Immature natural killer cell (primary cell): ENCODE measurements at places on chromosomes 4 and X.

DNA sequence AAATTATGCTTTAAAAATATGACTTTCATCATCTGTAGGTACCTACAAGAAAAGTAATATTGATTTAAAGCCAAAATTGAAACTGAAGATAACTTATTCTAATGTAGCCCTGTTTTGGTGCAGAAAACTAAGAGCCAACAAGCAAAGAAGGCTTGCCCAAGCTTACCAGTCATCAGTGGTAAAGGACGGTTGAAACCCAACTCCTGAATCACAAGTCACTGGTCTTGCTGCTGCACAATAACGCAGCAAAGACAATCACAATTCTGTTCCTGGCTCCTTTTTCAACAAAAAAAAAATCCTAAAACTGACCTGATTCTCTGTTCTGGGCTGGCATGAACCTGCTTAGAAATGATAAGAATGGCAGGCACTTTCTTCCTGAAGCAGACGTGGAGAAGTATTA, 34.5 kb downstream of the WDFY3 start:
- no peak for DNase-seq

DNA sequence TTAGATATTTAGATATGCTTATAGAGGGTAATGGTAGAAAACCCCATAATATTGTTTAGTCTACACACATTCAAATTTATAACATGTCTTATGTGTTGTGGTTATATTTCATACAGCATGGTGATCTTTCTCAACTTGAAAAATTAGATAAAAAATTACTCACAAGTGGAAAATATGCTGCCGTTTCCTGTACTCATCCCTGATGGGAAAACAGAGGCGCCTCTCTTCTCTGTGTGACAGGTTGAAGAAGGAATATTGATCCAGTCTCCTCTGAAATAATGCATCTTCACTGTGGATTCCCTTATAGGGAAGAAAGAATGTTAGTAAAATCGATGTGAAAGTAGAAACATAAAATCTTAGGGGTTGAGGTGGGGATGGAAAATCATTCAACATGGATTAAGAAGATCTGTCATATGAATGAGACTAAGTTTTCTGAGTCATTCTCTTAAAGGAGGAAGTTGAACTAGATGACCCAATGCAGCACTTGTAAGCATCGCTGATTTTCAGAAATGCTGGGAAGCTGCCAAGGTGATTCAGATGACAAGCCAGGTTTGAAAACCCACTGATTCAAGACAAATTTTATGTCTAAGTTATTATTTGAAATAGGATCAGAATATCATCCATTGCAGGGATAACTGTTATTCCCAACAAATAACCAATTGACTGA, 70.7 kb downstream of the ANKRD50 start:
- no peak for DNase-seq

DNA sequence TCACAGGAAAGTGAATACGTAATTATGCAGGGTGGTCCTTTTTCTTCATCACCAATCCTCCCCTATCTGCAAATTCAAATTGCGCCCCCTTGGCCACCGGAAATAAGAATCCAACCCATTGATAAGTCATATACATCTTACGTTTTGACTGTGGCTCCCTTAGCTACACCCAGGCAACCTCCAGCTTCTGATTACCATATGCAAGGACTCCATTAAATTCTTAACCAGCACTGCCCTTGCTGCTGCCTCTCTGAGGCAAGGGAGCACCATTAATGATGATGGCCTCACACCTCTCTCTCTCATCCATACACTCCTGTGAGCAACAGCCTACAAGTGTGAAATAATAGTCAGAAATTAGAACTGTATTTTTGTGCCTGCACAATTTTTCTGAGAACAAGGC, 106.0 kb upstream of the NOCT start:
- no peak for DNase-seq

GRCh38 chr4:26206339-26206738, 114.5 kb upstream of the RBPJ start:
- no peak for DNase-seq

- DNase-seq = no peak
Measured at GRCh38 chr4:38209654-38210053, 249.5 kb downstream of the PTTG2 start.

DNA sequence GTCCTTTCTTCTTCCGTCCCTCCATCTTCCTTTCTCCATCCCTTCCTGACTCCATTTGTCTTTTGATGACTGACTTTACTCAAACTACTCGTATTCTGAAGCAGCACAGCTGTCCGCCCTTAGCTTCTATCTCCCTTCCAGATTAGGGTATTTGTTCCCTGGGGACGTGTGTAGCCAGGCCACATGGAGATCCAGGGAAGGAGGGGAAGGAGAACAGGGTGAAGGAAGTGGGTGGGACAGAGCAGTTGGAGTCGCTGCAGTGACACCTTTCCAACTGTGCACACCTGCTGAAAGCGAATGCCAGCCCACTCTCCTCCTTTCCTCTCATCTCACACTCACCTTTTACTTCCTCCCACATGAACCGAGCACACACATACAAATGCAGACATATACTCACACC, 323.8 kb downstream of the DCTD start:
- DNase-seq = no peak

DNA sequence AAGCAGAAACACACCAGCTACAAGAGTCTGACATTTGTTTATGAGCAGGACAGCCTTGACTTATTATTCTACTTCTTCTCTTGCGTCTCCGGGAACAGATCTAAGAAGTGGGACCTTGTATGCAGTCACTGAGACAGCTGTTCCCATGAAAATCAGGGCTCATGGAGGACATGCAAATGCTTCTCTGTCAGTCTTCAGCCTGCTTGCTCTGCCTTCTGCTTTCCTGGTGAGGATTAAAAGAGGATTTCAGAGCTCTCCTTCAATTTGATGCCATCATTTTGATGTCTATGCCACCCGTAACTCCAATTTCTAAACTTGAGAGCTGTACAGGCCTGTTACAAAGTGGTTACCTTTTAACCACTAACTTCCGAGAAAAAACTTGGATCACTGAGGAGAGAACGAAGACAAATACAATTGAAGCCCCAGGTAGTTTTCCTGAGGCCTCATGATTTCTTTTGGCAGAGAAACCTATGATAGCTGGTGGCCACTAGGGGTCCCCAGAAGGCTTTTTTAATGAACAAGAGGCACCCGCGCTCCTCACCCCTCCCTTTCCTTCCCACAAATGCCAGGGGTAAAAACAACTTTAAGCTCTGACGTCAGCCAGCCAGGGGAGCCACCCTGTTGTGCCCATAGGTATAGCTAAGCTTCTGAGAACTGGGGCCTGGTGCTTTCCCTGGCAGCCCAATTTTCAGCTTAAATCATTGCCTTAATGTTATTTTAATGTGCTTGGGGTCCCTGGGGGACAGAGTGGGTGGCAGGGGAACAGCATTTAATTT, 97.0 kb downstream of the DDIT4L start:
- DNase-seq = peak; percentile 85

GRCh38 chr4:107183155-107183774, 147.2 kb upstream of the DKK2 start:
- no peak for DNase-seq

GRCh38 chr4:32106767-32107166, 1386.6 kb downstream of the PCDH7 start:
- DNase-seq = no peak

DNA sequence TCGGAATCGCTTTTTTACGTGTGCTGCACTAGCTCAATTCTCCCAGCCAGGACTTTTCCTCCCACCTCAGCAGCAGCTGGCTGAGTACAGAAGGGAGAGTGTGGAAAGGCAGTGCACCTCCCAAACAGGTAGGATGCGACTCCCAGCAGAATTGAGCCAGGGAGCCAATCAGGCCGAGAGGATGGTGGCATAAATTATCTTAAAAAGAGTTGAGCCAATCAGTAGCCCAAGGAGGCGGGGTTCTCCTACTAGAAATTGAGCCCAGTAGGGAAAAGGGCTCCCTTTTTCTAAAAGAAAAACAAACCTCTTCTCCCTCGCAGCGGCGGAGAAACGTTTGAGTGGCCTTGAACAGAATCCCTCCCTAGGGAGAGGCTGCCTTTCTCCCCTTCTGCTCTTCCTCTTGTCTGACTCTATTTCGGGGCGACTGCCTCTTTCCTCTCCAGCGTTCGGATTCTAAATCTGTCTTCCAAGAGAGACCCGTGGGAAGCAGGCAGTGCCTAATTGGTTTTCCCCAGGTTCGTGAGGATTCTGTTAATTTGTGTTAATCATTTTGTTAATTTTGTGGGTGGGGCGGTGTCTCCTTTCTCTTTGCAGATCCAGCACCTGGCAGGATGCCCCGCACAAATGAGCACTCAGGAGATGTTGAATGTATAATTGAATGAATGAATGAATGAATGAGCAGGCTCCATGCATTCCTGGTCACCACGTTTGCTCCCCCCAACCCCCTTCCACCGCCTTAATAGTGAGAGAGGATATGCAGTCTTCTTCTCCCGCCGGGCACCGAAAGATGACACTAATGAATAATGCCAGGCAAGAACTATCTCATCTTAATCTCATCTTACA, at the start of gene GABRG1:
Gene GABRG1 (minus strand): TSS at position 142 of the 843 bp plus-strand sequence. CDS start 141 bp downstream, at position 1.
- DNase-seq = no peak

DNA sequence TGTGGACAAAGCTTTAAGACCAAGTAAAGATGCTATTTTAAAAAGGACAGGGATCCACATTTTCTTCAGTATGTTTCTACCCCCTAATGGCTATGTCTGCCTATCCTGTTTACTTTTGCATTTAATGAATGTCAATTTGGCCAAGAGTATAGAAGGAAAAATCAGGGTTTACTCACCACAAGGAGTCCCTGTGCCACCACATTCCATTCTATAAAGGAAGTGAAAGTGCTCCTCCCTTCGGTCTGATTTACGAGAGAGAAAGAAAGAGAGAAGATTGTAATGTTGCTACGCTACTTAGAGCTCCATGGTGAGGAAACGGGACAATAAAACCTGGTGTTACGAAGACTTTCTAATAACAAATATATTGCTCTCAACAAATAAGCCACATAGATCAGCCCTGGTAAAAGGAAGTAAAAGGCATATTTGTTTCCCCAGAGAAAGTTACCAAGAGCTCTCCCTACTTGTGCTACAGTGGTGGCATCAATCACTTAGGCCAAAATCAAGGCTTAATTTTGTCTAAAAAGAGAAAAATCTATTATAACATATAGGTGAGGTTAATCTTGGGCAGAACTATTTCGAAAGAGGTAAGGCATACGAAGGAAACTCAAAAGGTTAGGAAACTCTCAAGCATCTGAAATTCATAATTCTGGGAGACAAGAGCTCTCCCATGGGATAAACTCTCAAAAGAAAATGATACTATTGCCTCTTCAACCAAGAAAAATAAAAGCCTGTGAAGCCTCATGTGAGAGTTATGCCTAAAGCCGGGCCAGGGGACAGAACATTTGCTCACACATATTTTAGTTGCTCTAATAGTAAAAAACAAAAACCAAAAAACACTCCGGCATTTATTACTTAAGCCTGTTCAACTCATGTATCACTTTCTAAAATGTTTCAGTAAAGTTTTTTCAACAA, 29.5 kb downstream of the TAPT1 start:
- DNase-seq = no peak

DNA sequence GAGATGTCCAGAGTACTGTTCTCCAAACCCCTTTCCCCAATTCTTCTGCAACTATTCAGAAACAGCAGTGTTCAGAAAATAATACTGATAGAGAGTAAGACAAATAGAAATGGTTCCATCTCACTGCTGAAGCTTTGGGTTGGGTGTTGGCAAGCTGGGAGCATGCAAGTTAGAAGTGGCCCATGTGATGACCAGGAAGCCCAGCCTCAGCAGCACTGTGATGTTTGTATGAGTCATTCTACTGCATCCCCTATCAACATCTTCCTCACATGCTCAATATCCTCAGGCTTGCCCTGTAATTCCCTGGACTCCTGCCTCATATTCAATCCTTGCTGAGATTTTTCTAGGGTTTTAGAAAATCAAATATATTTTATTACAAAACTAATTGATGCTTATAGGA, 96.5 kb downstream of the CHRDL1 start:
- DNase-seq = no peak

GRCh38 chrX:15143050-15143824, 126.6 kb downstream of the ASB9 start:
- peak; percentile 11 for DNase-seq

GRCh38 chrX:31546126-31546525, 474.3 kb upstream of the FTHL17 start:
- DNase-seq = no peak

GRCh38 chrX:47158131-47158530, 13.1 kb downstream of the RBM10 start:
- DNase-seq = no peak

DNA sequence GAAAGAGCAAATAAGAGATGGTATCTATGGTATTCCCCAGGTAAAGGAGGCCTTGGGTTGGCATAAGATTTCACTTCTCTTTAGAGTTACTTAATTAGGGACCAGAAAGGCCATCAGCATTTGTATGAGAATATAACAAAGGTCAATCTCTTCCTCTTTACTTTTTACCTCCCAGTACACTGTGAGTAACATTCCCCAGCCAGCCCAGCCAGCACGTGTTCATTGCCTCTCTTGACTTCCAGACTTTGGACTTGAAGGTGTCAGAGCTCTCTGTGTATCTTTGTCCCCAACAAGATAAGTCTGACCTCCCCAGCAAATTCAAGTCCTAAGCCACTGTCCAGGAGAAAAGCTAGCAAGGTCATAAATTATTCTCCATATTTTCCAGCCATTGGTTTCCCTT, 110.5 kb downstream of the AR start:
- no peak for DNase-seq

DNA sequence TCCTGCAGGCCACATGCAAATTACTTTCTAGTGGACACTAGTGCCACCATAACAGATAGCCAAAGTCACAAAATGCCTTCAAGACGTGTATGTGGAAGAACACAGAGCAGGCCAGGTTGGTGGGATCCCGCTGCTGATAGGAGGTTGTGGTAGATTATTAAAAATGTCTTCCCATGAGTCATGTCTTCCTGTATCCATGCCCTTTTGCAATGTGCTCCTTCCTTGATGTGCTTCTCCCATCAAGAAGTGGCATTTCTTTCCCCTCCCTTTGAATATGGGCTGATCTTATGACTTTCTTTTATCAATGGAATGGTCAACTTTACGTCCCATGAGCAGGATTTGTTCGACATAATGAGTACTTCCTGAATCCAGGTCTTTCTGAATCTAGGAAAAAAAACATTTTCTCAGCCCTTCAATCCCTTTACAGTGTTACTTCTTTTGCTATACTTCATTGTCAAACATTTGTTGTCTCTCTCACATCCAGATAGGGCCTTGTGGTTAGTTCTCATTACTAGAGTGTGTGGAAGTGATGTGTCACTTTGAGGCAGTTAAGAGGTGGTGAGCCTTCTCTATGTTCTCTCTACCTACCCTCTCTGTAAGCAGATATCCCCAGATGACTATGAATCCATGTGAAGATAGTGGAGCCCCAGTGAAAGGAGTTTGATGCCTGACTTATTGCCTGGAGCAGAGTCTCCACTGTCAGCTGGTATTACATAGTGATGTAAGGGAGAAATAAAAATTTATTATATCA, 519.2 kb upstream of the DIPK2B start:
- no peak for DNase-seq

- no peak for DNase-seq
Measured at GRCh38 chr4:102352781-102353180, 7.5 kb upstream of the SLC39A8 start.

GRCh38 chr4:81498551-81499099, 26.9 kb upstream of the RASGEF1B start:
- no peak for DNase-seq

GRCh38 chr4:153045111-153045982, 109.2 kb downstream of the FHDC1 start:
- DNase-seq = no peak
